ENCODE measurements at places on chromosomes 12 and 14. TPM values are rescaled to one million over a fixed set of nuclear protein-coding genes. Genes with fewer than 3 reads are reported as not detected.

The TAS2R7 gene
- not detected for total RNA-seq

- no peak for DNase-seq
Measured at GRCh38 chr12:69163681-69164362, 75.5 kb upstream of the CPSF6 start.

DNA sequence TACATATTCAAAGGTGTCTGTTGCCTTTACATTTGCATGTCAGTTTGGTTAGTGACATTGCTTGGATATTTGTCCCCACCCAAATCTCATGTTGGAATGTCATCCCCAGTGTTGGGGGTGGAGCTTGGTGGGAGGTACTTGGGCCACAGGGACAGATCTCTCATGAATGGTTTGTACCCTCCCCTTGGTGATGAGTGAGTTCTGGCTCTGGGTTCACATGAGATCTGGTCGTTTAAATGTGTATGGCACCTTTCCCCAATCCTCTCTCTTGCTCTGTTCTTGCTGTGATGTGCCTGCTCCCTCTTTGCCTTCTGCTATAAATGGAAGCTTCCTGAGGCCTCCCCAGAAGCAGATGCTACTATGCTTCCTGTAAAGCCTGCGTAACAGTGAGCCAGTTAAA, 207.9 kb upstream of the DIO3 start:
- peak; percentile 10 for DNase-seq

The HOXC12 gene
- not detected for total RNA-seq

DNA sequence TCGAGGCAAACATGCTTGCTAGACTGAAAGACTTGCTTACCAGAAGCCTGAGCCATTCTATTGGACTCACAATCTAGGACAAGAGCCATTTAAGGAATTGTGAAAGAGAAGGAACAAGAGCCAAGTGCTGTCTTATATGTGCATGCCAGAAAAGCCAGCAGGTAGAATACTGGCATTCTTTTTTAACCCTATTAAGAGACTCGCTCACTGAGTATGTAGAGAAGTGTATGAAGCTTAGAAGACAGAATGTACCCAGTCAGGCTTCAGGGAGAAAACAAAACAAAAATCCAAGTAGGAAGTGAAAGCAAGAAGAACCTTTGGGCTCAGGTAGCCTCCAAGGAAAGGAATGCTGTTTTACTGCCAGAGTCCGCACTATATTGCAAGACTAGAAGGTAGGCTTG, 65.9 kb downstream of the DCAF5 start:
- DNase-seq, result no peak

GRCh38 chr12:131075611-131076010, 121.9 kb downstream of the ADGRD1 start:
- DNase-seq, result no peak

DNA sequence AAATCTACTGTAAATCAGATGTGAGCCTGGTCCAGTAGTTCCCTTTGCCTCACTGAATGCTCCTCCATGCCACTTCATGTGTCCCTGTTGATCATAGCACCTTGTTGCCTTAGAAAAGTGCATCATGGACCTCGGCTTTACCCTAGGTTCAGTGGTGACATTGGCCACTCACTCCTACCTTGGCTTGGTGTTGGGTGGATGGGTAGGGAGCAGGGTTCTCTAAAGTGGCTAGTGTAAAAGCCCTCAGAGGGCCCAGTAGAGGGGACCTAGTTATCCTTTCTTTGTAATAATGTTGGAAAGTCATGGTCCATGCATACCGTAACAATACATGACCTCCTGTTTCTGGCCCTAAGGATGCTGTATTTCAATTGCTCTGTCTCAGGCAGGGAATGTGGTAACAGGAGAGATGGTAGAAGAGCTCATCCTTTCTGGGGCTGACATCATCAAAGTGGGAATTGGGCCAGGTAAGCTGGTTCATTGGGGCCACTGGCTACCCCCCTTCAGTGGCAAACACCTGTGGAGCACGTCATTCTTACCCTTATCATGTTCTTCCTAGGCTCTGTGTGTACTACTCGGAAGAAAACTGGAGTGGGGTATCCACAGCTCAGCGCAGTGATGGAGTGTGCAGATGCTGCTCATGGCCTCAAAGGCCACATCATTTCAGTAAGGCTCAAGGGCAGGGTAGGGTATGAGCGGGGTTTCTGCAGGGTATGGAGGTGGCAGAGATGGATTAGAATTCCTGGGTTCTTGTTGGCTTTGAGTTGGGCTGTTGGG, 4.1 kb downstream of the GMPR2 start:
- DNase-seq, result peak; percentile 31

- no peak for DNase-seq
Measured at GRCh38 chr12:112170376-112170775, 45.0 kb downstream of the TRAFD1 start.

DNA sequence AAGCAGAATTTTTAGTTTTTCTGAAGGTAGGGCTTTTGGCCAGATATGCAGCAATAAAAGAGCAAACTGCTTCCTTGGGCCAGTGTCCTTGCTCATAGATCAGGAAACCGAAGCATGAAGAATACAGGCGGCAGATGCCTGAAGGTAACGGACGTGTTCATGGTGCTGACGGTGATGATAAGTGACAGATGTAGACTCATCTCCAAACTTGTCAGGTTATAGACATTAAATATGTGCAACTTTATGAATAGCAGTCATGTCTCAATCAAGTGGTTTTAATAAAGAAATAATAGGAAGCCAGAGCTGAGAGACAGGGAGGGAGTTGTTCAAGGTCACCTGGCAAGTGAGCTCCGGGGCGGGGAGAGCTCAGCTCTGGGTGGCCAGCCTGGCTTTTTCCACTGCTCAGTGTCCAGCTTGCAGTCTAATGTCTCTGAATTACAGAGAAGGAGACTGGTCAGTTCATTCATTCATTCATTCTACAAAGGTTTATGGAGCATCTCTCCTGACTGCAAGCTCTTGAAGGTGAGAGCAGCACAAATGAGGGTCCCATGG, 1.0 kb downstream of the SERPINA5 start:
- DNase-seq, result peak; percentile 64

- no peak for DNase-seq
Measured at GRCh38 chr12:15580431-15580830, 208.8 kb downstream of the EPS8 start.

The TMEM132C gene
- 0.10 TPM for total RNA-seq

DNA sequence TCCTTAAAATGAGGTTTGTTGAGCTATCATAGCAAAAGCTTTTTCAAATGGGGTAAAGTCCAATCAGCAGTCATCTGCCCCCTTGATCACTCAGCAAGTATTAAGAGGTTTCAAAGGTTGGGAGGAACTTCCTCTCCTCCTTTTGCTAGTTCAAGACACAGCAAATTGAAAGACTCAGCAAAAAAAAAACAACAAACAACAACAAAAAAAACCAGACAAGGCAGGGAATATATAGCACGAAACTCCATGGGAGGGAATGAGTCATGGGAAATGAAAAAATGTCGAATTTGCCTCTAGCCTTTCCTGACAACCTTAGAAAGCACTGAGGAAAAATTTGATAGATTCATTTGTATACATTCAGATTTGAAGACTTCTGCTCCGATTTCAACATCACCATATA, 1.6 kb upstream of the SLC7A8 start:
- no peak for DNase-seq

DNA sequence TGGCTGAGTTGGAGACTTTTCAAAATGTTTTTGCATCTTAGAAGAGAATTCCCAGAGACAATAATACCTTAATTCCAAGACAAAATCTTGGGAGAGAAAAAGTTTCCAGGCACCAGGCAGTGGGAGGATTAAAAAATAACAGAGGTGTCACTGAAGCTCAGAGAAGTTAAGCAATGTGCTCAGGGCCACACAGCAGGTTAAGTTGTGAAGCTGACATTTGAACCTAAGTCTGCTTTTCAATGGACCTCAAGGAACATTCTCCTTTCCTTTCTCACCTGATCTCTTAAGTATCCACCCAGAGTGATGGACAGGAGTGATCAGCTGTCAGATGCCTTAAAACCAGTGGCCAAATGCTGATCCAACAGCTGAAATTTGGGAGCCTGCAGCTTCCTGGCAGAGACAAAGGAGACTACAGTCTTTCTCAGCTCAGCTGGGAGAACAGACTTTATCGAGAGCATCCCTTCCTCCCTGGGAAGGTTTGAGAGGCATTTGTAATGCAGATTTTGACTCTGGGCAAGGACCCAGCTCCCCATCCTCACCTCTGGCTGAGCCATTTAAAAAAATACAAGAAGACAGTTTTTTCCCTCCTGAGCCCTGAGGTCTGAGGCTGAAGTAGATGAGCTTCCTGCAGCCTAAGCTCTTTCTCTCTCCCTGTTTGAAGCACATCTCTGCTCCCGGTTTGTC, 174.9 kb upstream of the RPH3A start:
- no peak for DNase-seq

DNA sequence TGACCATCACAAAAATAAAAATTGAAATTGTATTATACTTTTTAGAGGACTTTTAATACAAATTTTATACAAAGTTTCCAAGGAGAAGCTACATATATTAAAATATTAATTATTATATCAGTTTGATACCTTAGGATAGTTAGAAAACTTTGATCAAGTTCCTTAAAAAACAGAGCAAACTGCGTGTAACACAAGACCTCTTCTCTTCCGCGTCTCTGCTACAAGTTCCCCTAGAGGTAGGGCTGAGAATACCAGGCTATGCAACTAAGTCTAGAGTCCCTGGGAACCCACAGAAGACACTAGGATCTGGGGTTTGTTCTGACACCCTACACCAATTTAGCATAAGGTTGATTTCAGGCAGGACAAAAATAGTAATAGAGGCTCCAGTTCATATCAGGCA, 319.0 kb downstream of the FOXG1 start:
- no peak for DNase-seq

The LRRC74A gene
- total RNA-seq, result not detected

- DNase-seq, result no peak
Measured at GRCh38 chr12:1435456-1435855, 158.9 kb downstream of the FBXL14 start.

DNA sequence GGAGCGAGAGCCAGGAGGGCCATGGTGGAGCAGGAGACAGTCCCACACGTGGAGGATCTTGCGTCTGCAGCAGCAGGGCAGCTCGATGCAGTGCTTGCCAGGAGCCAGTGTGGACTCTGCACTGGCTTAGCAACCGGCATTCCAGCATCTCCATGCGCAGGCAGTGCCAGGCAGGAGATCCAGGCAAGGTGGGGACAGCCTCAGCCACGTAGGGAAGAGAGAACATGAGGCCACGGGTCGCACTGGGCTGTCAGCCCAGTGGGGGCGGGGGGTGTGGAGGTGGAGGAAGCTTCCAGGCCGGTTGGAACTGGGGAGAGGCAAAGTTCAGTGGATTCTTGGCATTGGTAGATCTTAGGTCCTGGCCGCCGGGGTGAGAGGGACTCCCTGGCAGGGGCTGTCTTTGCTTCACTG, 121.0 kb upstream of the EVL start:
- peak; percentile 97 for DNase-seq

The ACIN1 gene
- total RNA-seq, result 48.2 TPM

- DNase-seq, result no peak
Measured at GRCh38 chr12:24798335-24798734, 150.6 kb downstream of the BCAT1 start.

The SLC25A21 gene
- total RNA-seq, result 0.25 TPM

DNA sequence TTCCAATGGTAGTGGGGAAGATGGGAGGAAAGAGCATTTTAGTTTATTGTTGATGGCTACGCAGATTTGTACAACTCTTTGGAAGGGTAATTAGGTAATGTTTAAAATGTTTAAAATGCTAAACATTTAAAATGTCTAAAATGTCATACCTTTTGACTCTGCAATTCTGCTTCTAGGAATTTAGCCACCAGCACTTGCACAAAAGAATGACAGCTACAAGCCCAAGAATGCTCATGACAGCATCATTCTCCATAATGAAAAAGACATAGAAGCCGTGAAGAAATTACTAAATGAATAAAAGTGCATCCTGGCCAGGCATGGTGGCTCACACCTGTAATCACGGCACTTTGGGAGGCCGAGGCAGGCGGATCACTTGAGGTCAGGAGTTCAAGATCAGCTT, 19.9 kb upstream of the DYNC1H1 start:
- DNase-seq, result no peak

DNA sequence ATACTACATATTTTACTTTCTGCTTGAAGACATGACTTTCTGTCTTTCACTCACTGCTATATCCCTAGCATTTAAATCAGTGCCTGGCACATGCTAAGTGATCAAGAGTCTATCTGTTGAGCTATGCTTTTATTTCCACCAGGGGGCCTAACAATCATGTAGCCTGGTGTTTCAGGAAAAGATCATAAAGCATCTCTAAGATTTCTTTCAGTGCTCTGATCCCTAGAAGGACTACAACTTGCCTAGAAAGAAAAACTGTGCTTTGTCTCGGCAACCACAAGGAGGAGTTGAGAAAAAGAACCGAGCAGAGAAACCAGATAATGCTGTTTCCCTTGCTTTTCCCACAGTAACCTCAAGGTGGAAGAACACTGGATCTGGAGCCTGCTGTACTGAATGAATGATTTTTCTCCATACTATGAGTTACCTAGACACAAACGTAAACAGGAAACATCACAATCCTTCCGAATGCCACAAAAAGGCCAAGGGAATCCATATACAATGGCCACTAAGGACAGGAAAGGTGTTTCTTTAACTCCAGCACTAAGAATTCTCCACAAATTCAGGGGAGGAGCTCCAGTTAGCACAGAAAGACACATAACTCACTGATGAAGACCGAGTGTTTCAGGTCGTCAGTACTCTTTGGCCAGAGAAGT, 1.2 kb downstream of the CRY1 start:
- no peak for DNase-seq

The KRT7 gene
- 18.8 TPM for total RNA-seq

DNA sequence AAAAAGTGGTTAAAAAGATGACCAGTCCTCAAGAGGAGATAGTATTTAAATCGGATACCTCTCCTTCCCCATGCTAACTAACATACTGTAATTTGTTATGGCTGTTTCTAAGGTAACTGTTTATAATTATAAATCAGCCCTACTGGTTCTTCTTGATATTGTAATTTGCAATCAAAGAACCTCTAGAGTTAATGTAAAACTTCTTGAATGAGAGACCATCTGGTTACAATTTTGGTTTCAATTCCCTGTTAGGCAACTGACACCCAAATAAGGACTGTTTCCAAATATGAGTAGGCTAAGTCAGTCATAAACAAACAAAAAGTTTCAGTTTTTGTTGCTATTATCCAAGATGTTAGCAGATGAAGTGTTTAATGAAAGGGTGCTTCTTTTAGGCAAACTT, 120.2 kb upstream of the DNM1L start:
- no peak for DNase-seq

- DNase-seq, result no peak
Measured at GRCh38 chr14:69355154-69355597, 42.9 kb downstream of the ERH start.

- no peak for DNase-seq
Measured at GRCh38 chr14:74613211-74613914, 1.3 kb upstream of the LTBP2 start.

The PRH2 gene
- total RNA-seq, result not detected

The LRRK2 gene
- 7.0 TPM for total RNA-seq

- DNase-seq, result no peak
Measured at GRCh38 chr12:48126953-48127630, 7.9 kb downstream of the PFKM start.

The SPIC gene
- 1.4 TPM for total RNA-seq

The TSPAN9 gene
- total RNA-seq, result 43.7 TPM

DNA sequence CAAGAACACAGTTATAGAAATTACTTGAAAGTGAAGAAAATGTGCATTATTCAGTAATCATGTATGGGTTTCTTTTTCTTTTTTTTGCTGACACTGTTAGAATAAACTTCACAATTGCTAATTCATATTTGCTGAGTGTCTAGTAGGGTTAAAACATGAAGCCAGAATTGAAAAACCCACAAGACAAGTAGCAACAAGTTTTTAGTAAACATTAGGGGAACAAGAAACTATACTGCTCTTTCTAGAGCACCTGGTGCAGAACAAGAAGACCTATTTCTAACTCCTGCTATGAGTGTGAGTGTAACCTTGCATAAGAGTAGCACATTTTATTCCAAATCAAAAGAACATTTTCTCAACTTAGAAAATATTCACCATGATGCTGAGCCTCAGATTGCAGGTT, 83.2 kb downstream of the ITPR2 start:
- DNase-seq, result no peak

The LPAR5 gene
- total RNA-seq, result 0.88 TPM

Measured in left lobe of liver (tissue), 2 donors.